Cortex of kidney (tissue), 1 donor: ENCODE measurements at places on chromosomes 12 and 14.

GRCh38 chr12:13099066-13099843, 4.2 kb downstream of the GSG1 start:
- no peak for DNase-seq

DNA sequence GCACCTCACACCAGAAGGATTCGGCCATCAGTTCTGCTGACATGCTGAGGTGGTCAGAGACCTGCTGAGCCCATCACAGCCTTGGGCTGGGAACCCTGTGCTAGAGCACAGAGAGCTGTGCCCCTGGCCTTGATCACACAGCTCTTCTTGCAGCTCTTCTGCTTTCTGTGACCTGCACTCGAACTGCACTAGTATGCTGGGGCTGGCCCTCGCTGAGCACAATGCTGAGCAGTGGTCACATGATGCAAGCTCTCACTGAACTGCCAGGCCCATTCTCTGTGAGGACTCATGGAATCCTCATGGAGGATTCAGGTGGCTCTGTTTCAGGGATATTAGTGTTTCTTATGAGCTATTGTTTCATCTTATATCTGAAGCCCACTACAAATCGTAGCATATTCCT, 22.5 kb downstream of the FBXO21 start:
- DNase-seq: no peak

GRCh38 chr12:64824500-64825142, at the start of gene TBC1D30:
Gene TBC1D30 (plus strand): TSS chr12:64824647. CDS start chr12:64824880, 233 bp downstream.
- DNase-seq: no peak

GRCh38 chr12:109923481-109924245, 23.6 kb downstream of the TCHP start:
- no peak for DNase-seq

DNA sequence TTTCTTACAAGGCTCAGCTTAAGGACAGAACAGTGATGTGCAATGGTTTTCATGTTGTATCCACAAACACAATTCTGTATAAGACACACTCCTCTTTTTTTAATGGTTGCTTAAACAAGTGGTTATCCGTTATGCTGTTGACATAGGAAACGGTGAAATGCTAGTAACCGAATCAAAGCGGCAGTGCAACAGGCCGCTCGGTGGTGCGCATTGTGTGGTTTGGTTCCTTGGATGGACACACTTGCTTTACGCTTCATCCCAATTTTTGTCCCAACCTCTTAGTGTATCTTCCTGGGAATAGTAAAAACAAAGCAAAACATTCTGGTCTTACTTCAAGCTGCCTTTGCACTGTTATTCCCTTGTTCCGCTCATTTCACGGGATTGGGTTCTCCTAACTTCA, 650 bp upstream of the PTGER2 start:
- DNase-seq: no peak

DNA sequence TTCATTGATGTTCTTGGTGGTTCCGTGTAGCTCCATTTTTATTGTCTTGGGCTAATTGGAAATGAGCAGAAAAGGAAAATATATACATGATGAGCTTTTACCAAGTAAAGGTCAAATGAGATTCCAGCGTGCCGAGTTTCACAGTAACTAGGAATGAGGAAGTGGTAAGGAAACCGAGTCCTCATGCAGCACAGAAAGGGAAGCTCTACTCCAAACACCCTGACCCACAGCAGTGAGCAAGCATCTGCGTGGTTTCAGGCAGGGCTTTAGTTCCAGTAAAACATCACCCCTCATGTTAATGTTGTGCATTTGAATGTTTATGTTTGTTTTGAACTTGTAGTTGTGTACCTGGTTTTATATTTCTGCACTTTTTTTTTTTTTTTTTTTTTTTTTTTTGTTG, 208.0 kb downstream of the SLC41A2 start:
- DNase-seq: no peak

DNA sequence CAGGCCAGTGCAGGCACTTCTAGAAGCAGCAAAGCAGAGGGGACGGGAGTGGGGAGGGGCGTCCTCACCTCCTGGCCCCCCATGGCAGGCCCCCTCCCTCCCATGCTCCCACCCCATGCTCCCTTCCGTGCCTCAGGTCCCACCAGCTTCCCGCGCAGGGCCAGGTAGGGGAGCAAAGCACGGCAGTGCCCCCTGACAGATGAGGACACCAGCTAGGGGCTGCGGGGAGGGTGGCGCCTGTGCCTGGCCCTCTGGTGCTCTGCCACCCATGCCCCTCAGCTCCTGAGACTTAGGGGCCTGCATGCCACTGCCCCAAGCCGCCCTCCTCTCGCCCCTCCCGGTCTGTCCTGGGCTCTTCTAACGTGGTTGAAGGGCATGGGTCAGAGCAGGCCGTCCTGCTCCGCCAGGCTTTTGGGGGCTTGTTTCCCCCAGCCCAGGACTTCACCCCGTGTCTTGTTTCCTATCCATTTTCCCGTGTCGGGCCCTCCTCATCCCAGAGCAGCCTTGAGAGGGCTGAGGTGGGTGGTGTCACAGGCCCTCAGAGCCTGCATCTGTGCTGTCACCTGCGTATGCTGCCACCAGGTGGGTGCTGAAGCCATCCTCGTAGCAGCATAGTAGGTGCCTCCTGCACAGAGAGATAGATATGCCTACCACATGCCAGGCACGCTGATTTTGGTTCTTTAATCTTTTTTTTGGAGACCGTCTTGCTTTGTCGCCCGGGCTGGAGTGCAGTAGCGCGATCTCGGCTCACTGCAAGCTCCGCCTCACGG, 10.2 kb downstream of the TRMT61A start:
- no peak for DNase-seq

- DNase-seq: no peak
Observed at GRCh38 chr12:114895827-114896226, 211.9 kb upstream of the TBX3 start.

GRCh38 chr12:52607314-52607713, 6.1 kb upstream of the KRT72 start:
- DNase-seq: no peak

DNA sequence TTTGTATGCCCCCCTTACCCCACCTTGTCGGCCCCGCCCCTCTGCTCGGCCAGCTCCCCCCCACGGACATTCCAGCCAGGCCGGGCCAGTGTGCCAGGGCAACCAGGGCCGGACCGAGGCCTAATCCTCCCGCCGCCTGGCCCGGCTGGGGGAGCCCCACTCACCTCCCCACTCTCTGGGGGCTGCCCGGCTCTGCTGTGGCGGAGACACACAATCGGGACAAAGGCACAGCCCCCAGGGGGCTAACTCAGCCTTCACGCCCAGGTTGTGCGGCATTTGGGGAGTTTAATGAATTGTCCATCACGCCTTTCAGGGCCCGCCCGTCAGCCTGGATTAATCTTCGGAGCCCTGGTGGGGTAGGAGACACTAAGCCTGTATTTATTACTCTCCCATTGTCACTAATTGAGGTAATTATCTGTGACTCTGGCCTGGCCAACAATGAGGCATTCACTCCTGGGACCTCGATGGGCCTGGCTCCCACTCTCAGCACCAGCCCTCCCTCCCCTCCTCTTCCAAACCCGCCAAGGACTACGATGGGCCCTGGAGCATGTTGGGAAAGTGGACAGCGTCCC, 8.7 kb downstream of the WNT1 start:
- DNase-seq: no peak

- no peak for DNase-seq
Observed at GRCh38 chr14:66115740-66116502, 370.2 kb upstream of the CCDC196 start.

DNA sequence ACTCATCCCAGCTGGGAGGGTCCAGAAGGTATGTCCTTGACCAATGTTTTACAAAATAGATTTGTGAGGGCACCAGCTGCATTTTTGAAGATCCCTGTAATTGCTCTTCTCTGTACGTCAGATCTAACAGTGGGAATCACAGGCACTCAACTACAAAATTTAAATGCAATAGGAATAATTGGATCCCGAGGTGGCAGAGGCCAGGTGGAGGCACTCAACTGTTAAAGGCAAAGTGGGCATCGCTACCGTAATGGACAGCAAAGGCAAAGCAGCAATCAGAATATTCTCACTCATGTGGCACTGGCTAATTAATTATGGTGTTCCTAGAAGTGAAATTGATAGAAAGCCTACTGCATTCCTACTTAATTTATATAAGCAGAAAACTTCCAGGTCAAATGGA, 27.9 kb upstream of the PSMC1 start:
- no peak for DNase-seq

- no peak for DNase-seq
Observed at GRCh38 chr12:54008260-54008552, 579 bp upstream of the HOXC8 start.

GRCh38 chr12:94987076-94987669, 16.3 kb downstream of the NDUFA12 start:
- no peak for DNase-seq

GRCh38 chr12:92753976-92754885, 51.4 kb downstream of the PLEKHG7 start:
- DNase-seq: no peak

GRCh38 chr12:79681008-79681590, 9.7 kb downstream of the PAWR start:
- DNase-seq: no peak

- no peak for DNase-seq
Observed at GRCh38 chr14:89317051-89317691, 99.9 kb downstream of the FOXN3 start.

DNA sequence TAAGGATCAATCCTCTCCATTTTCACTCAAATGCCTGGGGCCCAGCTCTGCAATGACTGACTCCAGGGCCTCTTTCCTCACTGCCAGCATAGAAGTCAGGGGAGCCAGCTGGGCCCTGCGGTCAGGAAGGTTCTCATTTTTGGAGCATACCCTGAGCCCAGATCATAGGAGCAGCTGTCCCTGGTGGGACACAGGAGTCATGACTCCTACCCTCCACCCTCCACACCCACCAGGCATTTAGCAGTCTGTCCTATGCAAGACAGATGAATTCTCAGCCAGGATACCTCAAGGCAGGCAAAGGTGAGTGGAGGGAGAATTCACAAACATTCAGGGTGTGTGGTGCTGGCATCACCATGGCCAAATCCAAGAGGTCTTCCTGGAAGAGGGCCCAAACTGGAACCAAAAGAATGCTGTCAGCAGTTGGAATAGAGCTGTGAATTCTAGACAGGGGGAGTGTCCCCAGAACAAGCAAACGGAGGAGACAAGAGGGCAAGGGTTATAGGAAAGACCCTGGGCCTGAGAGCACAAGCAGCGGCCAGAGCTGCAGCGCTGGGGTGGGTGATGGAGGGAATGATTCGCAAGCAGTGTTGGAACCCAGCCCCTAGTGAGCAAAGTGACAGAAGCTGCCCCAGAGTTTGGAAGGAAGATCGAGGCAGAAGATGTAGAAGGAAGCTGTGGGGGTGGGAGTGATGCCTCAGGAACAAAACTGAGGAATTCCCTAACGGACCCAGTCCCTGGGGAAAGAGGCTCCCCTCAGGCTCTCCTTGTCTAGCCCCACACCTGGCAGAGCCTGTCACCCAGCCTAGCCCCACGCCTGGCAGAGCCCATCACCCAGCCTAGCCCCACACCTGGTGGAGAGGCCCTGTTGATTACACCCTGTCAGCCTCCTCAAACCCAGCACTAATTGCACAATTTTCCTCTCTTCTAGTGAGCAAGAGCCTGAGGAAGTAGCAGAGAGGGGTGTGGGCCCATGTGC, 4.5 kb upstream of the REM2 start:
- DNase-seq: no peak

- no peak for DNase-seq
Observed at GRCh38 chr12:19689801-19690472, 250.6 kb downstream of the AEBP2 start.

- DNase-seq: no peak
Observed at GRCh38 chr14:103056322-103057027, 874 bp downstream of the CDC42BPB start.

DNA sequence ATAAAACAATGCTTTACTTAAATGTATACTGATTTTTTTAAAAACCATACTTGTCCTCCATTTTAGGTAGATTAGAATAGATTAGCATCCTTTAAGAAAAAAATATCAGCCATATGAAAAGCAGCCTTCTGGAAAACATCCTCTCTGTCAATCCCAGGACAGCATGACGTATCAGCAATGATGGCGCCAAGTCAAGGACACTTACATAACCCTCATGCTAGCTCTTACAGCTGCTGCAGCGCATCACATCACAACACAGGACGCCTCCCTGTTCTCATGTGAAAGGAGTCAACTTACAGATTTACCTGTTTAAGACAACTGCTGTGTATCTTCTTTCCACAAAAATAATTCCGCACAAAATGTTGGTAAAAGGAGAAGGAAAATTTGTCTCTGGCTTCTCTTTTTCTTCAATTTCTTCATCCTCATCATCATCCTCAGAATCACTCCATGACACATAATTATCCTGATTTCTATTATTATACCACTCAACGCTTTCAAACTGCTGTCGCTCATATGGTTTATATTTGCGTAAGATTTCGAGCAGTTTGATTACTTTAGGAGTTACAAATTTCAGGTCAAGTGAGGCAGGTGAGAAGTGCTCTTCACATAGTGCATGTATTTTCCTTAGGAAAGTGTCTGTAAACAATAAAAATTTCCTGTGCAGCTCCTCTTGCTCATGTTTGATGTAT, 33.3 kb downstream of the DICER1 start:
- DNase-seq: no peak

DNA sequence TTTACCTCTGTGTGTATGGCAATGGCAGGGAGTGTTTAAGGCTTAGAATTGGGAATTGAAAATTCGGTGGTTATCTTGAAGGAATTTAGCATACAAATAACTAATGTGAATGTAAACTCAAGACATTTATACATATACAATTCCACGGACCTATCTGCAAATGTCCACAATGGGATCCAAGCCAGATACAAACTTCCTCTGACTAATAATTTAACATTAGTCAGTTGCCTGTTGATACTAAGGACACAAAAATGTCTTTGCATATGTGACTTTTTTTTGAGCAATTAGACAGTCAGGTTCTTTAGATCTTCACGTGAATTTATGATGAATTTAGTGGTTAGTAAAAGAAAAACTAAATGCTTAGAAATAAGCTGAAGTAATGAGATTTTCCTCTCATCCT, 40.5 kb downstream of the ESR2 start:
- DNase-seq: no peak

GRCh38 chr14:64715146-64715627, 11.0 kb downstream of the PLEKHG3 start:
- no peak for DNase-seq

- no peak for DNase-seq
Observed at GRCh38 chr12:120439646-120440247, 1.8 kb downstream of the COX6A1 start.

DNA sequence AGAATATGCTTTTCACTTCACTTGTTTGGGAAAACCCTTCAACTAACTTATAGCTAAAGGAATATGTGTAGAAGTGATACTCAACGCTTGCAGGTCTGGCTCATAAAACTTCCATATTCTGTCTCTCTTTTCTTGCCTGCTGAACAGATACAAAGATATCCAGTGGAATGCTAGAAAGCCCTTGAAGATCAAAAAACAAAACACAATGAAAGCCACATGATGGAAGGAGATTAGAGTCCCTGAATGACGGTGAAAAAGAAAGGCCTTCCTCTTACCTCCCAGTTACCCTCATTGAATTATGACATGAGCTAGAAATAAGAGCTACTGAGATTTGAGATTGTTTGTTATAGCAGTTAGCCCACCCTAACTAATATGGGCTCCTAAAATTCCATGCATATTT, 28.2 kb upstream of the NELL2 start:
- DNase-seq: no peak

- DNase-seq: no peak
Observed at GRCh38 chr12:42757624-42758119, 168.1 kb upstream of the PRICKLE1 start.

GRCh38 chr12:2260441-2260840, 207.7 kb downstream of the CACNA1C start:
- DNase-seq: no peak
